Transverse colon (tissue), 4 donors: ENCODE measurements at places on chromosomes 16 and 17. TPM values are rescaled to one million over a fixed set of nuclear protein-coding genes. Genes with fewer than 3 reads are reported as not detected.
A peak's percentile ranks its signal among the peaks of the same experiment; 100 is the strongest.

The PRSS22 gene
- total RNA-seq = not detected

The SP2 gene
- 22.1 TPM for total RNA-seq

The HOXB7 gene
- 11.2 TPM for total RNA-seq

The STH gene
- total RNA-seq = not detected

The TMEM238L gene
- 34.4 TPM for total RNA-seq

The SNX20 gene
- 2.6 TPM for total RNA-seq

The KRT9 gene
- total RNA-seq = not detected

- no peak for DNase-seq
Observed at GRCh38 chr17:31269036-31269577, 27.9 kb downstream of the OMG start.

DNA sequence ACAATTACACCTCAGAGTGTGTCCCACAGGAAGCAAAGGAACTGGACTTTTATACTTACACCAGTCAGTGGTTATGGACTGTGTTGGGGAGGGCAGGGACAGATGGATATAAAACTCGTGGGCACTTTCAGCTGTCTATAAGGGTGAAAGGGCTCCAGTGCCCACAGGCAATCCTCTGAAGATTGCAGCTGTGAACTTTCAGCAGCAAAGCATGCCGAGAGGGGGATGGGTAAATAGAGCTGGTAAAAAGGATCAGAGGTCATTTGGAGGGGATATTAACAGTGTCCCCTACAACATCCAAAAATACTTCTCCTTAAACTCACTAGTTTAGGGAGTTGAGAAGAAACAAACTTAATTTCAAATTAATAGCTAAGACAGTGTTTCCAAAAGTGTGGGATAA, 13.3 kb upstream of the RFWD3 start:
- DNase-seq = no peak

DNA sequence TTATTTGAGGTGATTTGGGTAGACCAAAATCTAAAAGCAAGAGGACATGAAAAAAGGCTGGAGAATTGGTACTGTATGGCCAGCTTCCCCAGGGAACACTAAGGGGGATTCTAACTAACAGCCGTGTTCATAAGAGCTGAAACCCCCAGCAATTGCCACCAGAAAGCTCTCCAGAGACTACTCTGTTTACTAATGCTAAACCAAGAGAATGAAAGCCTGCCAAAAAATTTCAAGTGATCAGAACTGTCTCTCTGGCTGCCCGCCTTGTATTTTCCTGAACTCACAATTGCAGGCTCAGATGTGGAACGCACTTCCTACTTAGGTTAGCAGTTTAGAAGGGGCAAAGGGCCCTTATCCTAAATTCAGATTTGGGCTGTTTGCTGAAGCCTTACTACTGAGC, 24.1 kb downstream of the MYH10 start:
- DNase-seq = no peak

DNA sequence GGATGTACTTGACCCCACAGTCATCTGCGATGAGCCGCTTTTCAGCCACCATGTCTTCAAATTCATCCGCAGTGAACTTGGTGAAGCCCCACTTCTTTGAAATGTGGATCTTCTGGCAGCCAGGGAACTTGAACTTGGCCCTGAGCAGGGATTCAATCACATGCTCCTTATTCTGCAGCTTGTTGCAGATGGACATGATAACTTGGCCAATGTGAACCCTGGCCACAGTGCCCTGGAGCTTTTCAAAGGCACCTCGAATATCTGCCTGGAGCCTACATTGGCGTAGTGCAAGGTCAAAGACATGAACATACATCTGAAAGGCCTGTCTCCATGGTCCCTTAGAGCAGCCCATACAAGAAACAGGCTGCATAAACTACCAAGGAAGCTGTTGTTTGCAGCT, 1.8 kb upstream of the TENT4B start:
- DNase-seq = no peak

GRCh38 chr16:82005027-82005830, 6.0 kb downstream of the SDR42E1 start:
- no peak for DNase-seq

DNA sequence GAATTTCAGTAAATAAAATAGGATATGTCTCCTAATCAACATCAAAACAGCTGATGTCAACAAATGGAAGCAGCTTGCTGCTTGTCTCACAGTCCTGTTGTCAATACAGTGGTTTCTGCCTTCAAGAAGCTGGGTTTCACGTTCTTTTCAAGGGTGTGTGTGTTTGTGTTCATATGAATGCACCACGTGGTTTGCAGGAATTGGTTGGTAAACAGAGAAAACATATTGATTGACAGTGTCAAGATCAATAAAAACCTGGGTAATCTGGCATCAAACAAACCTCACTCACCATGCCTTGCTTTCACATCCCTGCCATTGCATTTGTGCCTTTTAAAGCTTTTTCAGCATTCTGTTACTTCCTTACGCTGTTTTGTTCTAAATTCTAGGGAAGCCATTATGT, 585.7 kb upstream of the CA10 start:
- DNase-seq = no peak

GRCh38 chr17:41521574-41522261, 3.0 kb upstream of the KRT15 start:
- DNase-seq = peak; percentile 88

DNA sequence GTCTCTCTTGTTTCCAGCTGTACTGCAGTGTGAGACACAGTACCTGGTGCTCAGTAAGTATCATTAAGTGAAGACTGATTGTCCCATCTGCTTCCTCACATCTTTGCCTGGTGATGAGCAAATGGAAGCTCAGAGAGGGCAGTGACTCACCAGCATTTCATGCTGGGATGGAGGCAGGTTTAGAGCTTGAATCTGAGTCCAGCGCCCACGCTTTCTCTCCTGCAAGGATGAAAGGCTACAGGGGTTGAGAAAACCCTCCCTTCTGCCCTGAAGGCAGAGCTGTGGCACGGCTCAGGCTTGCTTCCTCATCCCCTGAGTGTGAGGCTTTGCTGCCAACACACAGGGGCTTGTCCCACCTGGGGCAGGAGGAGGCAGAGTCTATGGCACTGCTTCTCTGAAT, 1.5 kb upstream of the RNF112 start:
- no peak for DNase-seq

GRCh38 chr17:74280093-74280513, 6.1 kb downstream of the DNAI2 start:
- peak; percentile 19 for DNase-seq

- peak; percentile 84 for DNase-seq
Observed at GRCh38 chr17:42773290-42774035, at the start of gene VPS25. Gene VPS25 (plus strand): TSS chr17:42773449. CDS start chr17:42773476, 27 bp downstream.

- DNase-seq = no peak
Observed at GRCh38 chr16:87534751-87535150, 41.9 kb upstream of the ZCCHC14 start.

DNA sequence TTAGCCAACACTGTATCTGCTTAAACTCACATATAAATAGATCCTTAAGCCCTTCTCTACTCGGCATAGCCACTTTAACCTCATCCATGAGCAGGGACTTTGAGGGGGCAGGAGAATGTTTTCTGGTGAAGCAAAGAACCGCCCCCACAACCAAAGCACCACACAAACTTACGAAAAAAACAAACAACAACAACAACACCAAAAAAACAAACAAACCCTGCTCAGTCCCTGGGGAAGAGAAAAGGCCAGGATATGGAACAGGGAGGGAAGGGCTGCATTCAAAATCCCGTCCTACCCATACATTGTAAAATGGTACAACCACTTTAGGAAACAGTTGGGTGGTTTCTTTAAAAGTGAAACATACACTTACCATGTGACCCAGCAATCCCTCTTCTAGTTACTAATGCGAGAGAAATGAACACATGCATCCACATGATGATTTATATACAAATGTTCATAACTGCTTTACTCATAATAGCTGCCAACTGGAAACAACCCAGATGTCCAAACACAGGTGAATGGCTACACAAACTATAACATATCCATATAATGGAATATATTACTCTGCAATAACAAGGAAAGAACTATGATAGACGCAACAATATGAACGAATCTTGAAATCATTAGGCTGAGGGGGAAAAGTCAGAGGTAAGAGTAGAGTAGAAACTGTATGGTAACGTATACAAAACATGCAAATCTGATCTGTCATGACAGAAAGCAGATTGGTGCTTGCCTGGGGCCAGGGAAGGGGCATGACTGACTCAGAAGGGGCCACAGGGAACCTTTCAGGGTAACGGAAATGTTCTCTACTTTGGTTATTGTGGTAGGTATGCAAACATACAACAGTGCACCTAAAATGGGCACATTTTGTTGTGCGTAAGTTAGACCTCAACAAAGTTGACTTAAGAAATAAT, 37.7 kb upstream of the TOB1 start:
- DNase-seq = no peak

DNA sequence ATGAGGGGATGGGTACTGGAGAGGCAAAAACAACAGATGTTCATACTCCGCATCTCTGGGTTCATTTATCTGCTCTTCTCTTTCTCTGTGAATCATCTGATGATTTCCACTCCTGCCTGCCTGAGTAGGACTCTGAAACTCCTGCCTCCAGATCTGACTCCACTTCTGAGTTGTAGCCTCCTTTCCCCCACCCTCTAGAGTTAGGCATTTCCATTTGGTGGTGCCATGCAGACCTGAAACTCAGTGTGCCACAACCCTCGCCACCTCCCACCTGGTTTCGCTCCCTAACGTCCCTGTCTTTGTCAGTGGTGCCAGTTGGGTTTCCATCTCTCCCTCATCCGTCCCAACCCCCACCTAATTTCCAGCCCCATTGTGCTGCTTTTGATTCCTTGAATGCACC, 126.2 kb downstream of the PRKCB start:
- no peak for DNase-seq

GRCh38 chr16:75074304-75074793, 42.2 kb downstream of the LDHD start:
- no peak for DNase-seq

GRCh38 chr16:23026784-23027362, 122.4 kb downstream of the USP31 start:
- no peak for DNase-seq

DNA sequence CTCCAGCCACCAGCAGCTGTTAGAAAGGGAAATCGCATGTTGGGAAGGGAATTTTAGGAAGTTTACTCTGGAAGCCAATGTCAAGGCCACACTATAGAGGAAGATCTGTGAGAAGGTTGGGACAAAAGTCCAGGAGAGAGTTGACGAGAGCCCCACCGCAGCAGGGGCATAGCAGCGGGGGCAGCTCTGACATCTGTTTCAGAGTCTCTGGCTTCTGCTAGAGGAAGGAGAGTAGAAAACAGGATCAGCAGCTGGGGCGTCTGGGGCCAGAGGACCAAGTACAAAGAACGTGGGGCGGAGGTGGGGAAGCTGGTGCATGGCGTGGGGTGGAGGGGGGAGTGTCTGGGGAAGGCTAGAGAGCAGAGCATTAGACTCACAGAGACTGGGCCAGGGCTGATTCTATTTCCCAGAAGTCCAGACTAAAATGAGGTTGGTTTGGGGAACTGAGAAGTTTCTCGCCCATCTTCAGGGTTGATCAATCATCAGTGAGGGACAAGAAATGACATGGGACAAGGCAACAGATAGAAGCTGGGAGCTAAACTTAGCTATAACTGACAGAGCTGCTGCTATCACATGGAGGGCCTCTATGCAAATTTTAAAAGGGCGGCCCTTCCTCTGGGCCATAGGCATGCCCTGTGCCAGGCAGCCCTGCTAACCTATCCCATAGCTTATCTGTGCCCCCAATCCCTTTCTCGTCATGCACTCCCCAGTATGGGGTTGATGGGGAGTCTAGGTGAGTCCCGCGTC, 1.2 kb downstream of the RABEP2 start:
- DNase-seq = peak; percentile 69

GRCh38 chr16:12971241-12971640, 69.8 kb downstream of the SHISA9 start:
- DNase-seq = no peak

- no peak for DNase-seq
Observed at GRCh38 chr17:77677211-77677610, 281.3 kb upstream of the TNRC6C start.

- DNase-seq = no peak
Observed at GRCh38 chr17:26962255-26963162, 331.4 kb upstream of the WSB1 start.

GRCh38 chr17:81222620-81222905, 202 bp downstream of the CEP131 start:
- no peak for DNase-seq

GRCh38 chr17:70261170-70261569, 91.8 kb downstream of the KCNJ2 start:
- no peak for DNase-seq

DNA sequence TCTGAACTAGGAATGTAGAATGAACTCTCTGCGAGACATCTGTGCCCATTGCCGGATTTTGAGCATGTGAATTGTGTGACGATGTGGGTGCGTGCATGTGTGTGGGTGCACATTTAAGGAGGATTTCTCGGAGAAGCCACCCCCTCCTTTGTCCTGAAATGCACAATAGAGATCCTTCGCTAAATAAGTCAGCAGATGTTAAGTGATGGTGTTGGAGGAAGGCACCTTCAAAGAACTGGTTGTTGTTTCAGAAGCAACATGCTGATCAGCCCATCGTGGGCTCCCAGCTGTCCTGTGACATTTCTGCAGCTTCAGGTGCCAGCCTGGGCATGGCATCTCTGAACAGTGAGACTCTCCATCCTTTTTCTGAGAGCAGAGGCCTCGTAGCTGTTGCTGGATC, 194.9 kb downstream of the MSI2 start:
- DNase-seq = no peak

GRCh38 chr17:1515640-1516387, 598 bp downstream of the INPP5K start:
- DNase-seq = peak; percentile 81

DNA sequence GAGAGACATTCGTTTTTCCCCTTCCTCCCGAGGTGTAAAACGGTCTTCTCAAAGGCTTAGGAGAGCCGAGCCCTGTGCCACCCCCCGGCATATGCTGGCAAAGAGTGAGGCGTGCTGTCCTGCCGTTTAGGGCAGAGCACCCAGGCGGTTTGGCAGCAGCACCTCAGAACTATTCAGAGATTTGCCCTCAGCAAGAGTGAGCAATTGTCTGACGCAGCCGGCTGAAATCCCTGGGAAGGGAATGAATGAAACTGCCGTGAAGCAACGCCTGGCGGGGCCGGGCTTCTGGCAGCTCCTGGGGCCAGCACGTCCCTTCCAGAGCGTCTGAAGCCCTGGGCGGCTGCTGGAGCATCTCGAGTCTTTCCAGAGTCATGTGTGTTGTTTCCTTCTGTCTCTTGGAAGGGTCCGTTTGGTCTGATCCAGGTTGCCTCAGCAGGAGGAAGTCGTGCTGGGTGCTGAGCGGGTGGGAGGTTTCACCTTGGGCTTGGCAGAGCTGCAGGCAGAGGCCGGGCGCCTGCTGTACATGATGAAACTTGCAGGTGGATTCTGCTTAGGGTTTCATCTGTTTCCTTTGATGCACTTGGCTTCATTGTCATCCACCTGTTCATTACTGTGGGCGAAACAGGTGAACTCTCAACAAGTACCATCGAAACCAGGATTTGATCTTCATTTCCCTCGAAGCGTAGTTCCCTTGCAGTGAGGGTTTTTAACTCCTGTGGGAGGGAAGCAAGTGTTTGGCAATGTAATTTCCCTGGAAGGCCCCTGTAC, 35.4 kb downstream of the TBCD start:
- peak; percentile 34 for DNase-seq

DNA sequence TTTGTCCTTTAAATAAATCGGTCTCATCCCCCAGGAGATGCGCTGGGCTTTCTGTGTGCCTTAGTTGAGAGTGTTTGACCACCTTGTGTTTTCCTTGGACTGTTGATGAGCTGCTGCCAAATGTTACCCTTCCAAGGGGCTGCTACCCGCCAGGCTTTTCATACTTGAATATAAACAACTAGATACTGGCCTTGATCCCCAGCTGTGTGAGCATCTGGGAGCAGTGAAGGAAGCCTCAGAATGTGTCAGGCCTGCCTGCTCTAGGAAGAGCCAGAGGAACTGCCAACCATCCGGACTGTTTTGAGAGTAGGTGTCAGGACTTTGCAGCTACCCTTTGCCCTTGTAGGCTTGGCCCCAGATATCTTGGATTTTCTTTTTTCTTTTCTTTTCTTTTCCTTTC, 57.8 kb downstream of the LDHD start:
- no peak for DNase-seq
